Muscle of back (tissue), 13 donors: ENCODE measurements at places on chromosomes 4 and X. TPM values are rescaled to one million over a fixed set of nuclear protein-coding genes. Genes with fewer than 3 reads are reported as not detected.

S100G gene
- polyA plus RNA-seq = not detected

DNA sequence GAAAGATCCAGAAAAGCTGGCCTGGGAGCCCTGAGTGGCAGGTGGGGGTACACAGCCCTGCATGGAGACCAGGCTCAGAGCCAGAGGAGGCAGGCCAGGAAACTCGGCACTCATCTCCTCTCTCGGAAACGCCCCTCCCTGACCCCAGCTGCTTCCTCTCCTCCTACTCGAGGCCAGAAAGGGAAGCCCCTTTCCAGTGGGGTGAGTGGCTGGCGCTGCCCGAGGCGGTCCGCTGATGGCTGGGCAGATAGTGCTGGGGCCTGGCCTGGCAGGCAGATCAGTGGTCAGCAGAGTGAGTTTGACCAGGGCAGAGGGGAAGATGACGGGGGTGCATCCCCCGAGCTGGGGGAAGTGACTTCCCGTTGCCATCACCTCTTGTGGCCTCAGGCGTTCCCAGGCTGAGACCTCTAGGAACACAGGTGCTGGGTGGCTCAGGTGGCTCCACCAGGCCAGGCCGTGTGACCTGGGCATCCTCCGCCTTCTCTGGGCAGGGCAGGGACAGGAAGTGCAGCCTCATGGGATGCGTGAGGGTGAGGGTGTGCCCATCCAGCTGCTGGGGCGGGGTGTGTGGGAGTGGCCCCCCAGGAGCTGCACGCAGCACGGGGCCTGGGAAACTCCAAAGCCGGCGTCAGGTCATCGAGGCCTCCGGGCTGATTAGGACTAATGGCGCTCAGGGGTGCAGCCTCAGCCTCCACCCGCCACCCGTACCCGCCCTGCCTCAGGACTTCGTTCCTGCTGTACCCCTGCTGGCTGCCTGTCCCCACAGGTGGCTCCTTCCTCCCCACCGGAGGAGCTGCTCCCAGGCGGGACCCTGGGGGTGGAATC, 5.7 kb downstream of the SH3BP2 start:
- DNase-seq = peak; percentile 75

- DNase-seq = no peak
Measured at GRCh38 chr4:19888587-19888986, 363.1 kb upstream of the SLIT2 start.

GRCh38 chr4:36771411-36772153, 473.0 kb upstream of the NWD2 start:
- DNase-seq = no peak

- no peak for DNase-seq
Measured at GRCh38 chr4:7539659-7540058, 104.9 kb upstream of the PSAPL1 start.

DNA sequence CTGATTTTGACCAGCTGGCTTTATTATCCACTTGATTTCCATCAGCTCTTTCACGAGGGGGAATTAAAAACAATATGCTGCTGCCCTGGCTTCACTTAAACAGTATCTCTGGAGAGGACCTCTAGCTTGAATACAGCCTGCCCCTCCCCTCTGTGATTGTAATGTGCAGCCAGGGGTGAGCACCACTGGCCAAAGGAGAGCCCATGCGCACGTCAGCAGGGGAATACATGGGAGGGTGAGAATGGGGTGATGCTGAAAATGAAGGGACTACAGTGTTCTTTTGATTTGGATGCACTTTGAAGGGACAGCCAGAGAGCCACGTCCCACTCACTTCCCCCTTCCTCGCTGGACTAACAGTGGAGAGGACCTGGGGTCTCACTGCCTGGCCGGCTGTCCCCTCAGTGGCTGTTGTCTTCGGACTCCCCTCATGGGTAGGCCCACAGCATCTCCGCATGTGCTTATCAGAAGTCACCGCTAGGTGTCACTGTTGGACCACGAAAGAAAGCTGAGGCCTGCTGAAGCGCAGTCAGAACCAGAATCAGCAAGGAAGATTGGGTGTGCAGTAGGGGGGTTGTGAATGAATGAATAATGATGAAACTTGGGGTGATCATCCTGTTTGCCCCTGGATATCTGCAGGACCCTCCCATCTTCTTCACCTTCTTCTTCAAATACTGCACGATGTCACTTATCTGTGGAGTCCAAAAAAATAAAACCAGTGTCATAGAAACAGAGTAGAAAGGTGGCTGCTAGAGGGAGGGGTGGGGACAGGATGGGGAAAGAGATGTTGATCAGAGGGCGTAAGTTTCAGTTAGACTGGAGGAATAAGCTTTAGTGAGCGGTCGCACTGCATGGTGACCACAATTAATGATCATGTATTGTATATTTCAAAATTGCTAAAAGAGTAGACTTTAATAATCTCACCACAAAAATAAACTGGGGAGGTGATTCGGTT, 32.8 kb downstream of the CLCN4 start:
- DNase-seq = peak; percentile 61

- no peak for DNase-seq
Measured at GRCh38 chr4:17315459-17315858, 196.4 kb downstream of the QDPR start.

GRCh38 chr4:99651016-99651769, 6.4 kb downstream of the C4orf54 start:
- DNase-seq = no peak

DNA sequence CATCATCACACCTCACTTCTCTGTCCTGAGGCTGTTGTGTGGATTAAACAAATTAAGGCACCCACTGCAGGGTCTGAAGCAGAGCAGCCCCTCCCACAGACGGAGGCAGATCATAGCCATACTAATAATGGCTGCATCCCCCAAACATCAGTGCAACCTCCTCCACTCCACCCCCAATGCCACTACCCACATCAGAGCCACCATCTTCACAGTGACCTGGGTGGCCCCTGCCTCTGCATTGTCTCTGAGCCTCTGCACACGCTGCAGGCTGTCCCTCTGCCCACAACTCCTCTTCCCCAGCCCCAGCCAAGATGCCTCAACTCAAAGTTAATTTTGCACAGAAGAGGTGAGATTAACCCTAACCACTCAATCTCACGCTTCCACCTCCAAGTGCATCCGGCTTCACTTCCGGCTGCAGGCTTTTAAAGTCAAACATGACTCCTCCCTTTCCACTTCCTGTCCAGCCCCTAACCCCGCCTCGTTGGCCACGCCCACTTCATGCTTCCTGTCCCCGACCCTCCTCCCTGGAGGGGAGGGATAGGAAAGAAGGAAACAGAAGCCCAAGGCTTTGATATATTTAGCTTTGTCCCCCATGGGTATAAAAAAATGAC, 22.7 kb downstream of the JAKMIP1 start:
- DNase-seq = no peak

DNA sequence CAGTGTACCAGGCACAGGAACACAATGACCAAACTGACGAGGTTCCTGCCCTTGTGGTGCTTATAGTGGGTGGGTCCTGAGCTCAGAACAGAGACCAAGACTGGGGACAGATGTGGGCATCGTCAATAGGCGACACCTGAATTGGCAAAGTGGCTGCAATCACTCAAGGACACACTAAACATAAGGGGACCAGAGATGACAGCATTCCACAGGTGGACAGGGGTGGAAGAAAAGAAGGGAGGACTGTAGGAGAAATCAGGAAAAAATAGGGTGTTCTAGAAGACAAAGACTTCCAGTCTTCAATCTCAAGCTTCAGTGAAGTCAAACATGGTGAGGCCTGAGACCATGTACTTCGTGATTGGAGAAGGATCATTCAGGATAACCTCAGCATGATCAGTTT, 5.8 kb downstream of the SH3KBP1 start:
- no peak for DNase-seq

DNA sequence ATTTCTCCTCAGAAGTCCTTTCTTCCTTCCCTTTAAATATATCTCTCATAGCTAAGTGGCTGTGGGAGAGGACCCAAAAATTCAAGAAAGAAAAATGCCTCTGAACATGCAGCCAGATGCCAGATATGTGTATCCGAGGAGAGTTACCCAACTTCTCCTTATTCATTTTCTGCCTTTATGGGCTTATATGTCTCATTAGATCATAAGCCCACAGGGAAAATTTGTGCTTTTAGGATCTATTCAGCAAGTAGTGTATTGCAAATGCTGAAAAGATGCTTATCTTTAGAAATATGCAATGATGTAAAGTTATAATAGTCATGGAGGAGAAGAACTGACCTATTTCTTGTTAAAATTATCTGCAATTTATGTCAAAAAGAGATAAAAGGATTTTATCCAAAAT, 371.8 kb upstream of the NOCT start:
- peak; percentile 31 for DNase-seq

DNA sequence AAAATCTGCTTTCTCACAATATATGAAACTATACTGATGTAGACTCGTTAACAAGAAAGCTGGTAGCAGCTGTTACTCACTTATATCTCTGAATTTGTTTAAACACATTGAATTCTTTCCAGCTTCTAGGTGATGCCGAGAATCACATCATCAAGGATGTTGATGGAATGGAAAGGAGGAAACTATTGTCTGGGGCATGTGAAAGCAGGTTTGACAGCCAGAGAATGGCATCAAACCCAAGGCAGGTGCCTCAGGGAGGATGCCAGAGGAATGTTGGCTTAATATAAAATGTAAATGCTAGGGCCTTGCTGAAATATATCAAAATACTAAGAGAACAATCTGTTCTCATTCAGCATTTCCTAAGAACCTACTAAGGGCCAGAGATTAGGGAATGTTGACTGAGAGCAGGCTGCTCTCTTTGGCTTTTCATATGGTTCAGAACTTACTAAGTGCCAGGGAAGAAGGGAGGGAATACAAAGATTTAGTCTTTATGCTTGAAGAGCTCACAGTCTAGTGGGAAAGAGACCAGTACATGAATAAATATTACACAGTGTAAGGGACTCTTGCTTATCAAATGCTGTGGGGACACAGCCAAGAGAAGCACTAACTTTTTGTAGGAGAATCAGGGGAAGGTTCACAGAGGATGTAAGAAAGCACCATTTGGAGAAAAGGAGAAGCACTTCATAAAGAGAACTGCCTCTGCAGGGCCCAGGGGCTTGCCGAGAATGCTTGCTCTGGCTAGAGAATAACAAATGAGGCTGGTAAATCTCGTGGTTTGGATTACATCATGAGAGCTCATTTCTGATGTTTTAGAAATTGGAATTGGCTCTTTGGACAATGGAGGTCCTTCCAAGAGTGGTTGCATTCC, 14.7 kb downstream of the SLIT2 start:
- DNase-seq = peak; percentile 35
